Non-pigmented ciliary epithelial cell (primary cell): ENCODE measurements at places on chromosomes 5 and 9.

DNA sequence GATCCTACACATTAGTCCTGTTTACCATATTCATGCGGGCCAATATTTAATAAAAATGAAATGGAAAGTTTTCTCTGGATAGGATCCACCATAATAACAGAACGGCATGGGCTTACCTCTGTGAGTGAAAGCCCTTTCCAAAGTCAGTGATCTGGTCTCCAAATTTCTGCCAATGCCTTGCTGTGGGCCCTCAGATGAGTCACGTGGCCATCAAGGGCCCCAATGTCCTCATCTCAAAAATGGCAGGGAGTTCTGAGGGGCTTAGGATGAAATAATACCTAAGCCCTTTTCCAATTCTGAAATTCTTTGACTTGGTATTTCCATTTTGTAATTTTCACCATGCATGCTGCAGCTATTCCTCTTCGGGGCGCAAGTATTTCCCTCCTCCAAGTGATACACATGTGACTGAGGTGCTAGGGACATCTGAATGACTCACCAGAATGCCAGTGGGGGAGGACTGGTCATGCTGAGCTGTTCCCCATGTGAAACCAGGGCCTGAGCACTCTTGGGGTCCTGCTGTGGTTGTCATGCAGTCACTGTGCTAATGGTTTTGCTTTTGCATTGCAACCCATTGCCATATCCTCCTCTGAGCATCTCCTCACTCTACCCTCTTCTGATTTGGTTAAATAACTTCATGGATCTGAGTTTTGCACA, 35.0 kb downstream of the ITK start:
- DNase-seq = no peak

- no peak for DNase-seq
Measured at GRCh38 chr9:806285-807156, 35.0 kb upstream of the DMRT1 start.

- no peak for DNase-seq
Measured at GRCh38 chr9:130118841-130119518, 53.2 kb upstream of the NCS1 start.

GRCh38 chr5:57012511-57012910, 60.6 kb upstream of the MIER3 start:
- DNase-seq = no peak

DNA sequence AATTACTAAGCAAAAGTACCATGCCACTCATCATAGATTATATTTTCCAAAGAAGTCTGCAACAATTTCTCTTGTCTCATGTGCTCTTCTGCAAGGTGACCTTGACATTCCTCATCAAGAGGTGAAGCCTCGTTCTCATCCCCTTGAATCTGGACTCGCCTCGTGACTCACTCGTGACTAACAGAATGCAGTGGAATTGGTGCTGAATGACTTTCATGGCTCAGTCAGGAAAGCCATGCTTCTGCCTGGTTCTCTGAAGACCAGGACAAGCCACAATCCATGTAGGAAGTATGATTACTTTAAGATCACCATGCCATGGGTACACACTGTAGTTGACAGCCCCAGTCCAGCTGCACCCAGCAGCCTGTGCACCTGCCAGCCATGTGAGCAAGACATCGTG, 335.8 kb downstream of the GADD45G start:
- no peak for DNase-seq

DNA sequence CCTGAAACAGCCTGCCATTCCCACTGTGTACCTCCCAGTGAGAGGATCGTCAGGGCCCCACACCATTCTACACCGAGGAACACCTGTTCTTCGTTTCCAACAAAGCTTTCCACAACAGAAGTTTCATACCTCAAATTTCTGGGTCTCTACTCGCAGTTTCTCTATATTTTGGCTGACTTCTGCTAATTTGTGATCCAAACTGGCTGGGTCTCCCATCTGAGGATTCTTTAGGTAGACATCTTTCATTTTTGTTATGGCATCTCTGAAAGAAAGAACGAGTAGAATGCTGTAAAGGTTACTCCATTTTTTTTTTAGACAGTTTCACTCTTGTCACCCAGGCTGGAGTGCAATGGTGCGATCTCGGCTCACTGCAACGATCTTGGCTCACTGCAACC, 67.5 kb downstream of the USP20 start:
- DNase-seq = no peak

- no peak for DNase-seq
Measured at GRCh38 chr9:136741883-136742571, 713 bp downstream of the LCN10 start.

DNA sequence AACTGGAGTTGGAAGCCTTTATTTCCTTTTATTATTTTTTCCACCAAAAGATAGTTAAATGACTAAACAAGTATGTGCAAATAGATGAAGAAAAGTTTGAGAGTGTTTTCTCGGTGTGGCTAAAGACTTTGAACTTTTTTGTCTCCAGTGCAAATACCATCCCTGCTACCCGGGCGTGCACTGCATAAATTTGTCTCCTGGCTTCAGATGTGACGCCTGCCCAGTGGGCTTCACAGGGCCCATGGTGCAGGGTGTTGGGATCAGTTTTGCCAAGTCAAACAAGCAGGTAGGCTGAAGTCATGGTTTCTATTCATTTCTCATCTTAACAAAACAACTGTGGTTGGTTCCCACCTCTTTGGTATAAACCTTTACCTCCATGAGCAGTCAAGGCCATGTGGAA, 26.4 kb downstream of the THBS4 start:
- no peak for DNase-seq

GRCh38 chr5:52989781-52990527, 802 bp downstream of the ITGA2 start:
- DNase-seq = no peak

DNA sequence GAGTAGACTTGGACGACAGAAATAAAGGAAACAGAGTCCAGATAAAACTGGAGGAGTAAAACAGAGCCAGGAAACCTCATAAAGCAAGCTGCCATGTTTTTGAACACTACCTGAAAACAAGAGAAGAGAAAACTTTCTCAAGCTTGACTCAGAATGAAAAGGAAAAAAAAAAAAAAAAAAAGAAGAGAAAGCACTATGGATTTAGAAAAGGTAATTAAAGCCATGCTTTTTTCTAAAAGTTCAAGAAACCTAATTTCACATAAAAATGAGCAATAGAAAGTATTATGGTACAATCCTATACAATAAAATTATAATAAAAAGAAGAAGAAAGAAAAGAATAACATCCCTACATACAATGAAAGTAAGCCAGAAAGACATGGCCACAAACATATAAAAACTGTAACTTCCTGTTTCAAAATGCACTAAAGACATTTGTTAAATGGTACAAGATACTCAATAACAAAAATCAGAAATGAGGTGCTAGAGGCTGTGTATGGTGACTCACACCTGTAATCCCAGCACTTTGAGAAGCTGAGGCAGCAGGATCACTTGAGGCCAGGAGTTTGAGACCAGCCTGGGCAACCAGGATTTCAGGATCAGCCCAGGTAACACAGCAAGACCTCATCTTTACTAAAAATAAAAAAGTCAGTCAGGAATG, 129.5 kb downstream of the SIL1 start:
- DNase-seq = no peak

GRCh38 chr5:87411973-87412629, 629 bp downstream of the CCNH start:
- DNase-seq = no peak

DNA sequence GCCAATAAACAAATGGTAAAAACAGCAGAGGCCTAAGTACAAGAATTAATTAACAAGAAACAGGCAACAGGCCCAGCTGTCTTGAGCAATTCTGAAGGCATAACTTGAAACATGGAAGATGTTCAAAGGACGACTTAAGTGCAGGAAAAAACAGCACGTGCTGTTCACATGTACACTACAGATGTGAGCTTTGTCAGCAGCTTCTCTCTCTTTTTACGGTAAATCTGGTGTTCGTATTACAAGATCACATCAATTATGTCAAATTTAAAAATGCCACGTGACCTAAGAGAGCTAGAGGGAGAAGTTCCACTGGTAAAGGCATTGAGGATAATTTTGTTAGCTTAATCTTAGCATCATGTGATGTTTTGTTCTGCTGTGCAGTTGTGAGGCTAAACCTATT, 281.1 kb downstream of the PSAT1 start:
- DNase-seq = no peak

DNA sequence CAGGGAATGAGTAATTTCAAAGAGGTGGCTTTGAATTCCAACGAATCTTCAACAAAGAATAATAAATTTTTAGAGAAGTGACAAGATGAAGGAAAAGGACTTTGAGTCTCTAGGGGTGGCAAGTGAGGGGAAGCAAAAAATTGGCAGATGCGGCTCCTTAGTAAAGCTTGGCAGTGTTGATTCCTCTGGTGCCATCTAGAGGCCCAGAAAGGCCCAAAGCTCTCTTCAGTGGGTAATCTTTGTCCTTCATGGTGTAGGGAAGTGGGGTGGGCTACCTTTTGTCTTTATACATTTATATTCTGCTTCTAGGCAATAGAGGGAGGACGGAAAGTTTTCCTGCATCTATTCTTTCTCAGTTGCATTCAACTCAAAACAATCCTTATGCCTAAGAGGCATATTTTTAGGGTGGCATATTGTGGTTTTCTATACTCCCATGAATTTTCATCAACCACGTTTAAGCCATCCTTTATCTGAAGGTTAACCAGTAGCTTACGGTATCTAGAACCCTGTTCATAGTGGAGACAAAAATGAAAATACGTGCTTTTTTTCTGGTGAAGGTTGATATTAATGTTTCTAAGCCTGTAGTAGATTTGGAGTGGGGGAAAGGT, 17.5 kb upstream of the ROPN1L start:
- DNase-seq = no peak

GRCh38 chr9:91158286-91158685, 203.4 kb downstream of the AUH start:
- DNase-seq = no peak

DNA sequence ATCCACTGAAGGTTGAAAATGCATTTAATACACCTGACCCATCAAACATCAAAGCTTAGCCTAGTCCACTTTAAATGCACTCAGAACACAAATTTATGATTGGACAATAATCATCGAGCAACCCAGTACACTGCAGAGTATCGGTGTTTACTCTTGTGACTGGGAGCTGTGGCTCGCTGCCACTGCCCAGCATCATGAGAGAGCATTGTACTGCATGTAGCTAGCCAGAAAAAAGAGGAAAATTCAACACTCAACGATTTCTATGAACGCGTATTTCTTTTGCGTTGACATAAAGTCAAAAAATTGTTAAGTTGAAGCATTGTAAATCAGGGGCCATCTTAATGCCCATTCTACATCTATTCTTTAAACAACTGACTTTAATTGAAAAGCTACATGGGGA, 95.1 kb upstream of the CD180 start:
- DNase-seq = no peak

DNA sequence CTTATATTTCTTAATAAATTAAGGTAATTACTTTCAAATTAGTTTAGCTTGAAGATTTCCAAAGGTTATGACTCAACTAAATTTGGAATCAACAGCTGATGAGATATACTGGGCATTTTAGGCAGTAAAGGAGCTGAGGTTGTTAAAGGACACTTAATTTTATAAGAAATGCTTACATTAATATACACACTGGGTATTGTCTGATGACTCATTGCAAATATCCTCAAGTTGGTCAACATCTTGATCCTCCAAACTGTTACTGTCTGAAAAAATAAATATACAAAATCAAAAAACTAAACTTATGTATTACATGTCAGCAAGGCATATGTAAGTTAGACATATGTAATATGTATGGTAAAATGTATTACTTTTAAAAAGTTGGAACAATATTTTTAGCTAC, 3.4 kb downstream of the GFM2 start:
- DNase-seq = no peak

GRCh38 chr5:135703016-135703550, 124.3 kb upstream of the CXCL14 start:
- no peak for DNase-seq

GRCh38 chr5:77915346-77915745, 139.2 kb upstream of the TBCA start:
- no peak for DNase-seq

- DNase-seq = no peak
Measured at GRCh38 chr9:107155244-107155817, 127.7 kb upstream of the RAD23B start.

DNA sequence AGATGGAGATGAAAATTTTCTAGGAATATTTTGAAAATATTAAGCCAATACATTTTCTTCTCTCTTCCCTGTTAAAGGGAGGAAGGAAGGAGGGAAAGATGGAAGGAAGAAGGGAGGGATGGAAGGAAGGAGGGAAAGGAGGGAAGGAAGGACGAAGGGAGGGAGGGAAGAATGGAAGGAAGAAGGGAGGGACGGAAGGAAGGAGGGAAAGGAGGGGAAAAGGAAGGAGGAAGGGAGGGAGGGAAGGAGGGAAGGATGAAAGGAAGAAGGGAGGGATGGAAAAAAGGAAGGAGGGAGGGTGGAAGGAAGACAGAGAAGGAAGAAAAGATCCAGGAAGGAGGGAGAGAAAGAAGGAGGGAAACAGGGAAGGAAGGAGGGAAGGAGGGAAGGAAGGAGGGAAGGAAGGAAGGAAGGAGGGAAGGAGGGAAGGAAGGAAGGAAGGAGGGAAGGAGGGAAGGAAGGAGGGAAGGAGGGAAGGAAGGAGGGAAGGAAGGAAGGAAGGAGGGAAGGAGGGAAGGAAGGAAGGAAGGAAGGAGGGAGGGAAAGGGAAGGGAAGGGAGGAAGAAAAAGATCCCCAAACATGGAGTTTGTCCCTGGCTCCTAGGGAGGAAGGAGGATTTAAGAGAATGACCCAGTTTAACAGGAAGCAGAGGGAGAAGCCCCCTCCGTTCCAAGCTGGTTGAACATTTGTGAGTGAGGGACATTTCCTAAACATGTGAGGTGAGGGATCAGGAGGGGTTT, 70.3 kb upstream of the NEURL1B start:
- DNase-seq = no peak

DNA sequence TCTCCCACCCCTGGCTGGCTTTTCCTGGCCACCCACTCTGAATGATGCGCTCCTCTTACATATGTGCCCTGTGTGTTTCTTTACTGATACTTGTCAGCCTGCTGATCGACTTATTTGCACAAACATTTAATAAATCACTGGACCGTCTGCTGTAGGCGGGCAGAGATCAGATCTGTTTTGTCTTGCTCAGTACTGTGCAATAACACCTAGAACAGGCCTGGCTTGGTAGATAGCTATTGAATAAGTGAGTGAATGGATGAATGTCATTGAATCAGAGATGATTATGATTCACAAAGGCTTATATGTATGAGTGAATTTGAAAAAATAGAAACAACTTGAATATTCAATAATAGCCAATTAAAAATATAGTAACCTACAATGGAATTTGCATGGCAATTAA, 165.1 kb downstream of the RGS3 start:
- no peak for DNase-seq
